ENCODE measurements at places on chromosomes 1 and 21. TPM values are rescaled to one million over a fixed set of nuclear protein-coding genes. Genes with fewer than 3 reads are reported as not detected.

The C1orf115 gene
- total RNA-seq, result 6.2 TPM

The KLHDC9 gene
- total RNA-seq, result 11.8 TPM

The DUSP23 gene
- total RNA-seq, result 40.4 TPM

DNA sequence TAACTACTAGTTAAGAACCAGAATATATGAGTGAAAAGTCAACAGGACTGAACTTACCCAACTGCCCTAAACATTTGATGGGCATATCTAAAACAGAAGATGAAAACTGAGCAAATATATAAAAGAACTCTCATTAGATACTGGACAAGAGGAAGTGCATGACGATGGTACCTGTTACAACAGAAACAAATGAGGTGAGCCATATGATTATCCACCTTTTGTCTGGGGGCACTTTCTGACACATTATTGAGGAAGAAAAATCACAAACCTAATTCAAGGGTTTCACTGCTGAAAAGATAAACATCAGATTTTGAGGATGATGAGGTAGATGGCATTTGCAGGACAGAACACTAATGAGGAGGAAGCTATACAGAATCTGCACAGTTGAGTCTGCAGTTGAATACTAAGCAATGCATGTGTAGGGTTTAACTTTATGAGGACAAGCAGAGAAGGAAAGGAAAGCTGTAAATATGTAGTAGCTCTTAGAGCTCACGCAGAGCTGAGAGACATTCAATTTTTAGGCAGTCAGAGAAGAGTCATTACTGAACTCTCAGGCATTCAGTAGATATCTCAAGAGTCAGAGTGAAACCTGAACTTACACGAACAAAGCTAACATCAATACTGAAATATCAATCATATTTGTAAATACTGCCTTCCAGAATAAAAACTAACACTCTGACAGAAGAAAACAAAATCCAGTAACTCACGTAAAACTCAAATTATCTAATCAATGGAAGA is 262.1 kb downstream of the AKT3 start:
- no peaks in the 10 kb centered on the region for H3K36me3 ChIP-seq
- H3K27ac ChIP-seq, result no peak overlapping the region
- no peaks in the 10 kb centered on the region for H3K27me3 ChIP-seq
- H3K4me1 ChIP-seq, result no peaks in the 10 kb centered on the region

The KCNJ15 gene
- total RNA-seq, result not detected

DNA sequence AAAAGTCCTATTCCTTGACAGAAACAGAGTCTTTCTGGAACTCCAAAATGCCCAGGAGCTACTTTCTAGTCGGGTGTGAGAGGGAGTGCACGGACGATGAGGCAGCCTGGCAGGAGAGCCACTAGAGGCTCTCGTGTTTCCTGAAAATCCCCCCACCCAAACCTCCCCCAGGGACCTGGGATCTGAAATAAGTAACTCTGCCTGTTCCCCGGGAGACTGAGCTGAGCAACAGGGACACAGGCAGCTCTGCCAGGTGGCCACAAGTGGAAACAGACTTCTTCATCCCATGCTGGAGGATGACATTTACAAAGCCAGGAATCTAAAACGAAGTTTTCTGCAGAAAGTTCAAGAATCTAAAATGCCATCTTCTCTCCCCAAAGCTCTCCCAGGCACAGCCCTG is 77.1 kb downstream of the ITPKB start:
- H3K4me3 ChIP-seq, result no peak overlapping the region
- no peaks in the 10 kb centered on the region for H3K36me3 ChIP-seq
- H3K27ac ChIP-seq, result no peak overlapping the region

DNA sequence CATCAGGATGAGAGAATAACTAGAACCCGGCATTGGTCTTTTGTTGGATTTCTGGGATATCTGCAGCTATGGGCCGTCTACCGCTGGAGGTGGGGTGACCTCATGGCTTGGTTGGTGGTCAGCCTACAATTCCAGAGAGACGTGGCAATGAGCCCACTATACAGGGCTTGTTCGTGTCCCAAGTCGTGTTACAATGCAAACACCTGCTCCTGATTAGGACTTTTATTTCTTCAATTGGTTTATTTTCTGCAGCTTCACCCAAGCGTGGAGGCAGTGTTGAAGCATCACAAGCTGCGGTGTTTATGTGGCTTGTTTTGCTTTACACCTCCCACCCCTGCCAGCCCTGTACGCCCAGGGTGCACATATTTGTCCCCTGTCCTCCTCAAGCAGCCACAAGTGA is 211.7 kb upstream of the TMEM51 start:
- no peak for DNase-seq
- no peaks in the 10 kb centered on the region for H3K27me3 ChIP-seq
- peaks cover 49% of the 10 kb centered on the region for H3K4me1 ChIP-seq
- H3K27ac ChIP-seq, result no peak overlapping the region
- no peaks in the 10 kb centered on the region for H3K36me3 ChIP-seq
- no peak overlapping the region for H3K4me3 ChIP-seq

DNA sequence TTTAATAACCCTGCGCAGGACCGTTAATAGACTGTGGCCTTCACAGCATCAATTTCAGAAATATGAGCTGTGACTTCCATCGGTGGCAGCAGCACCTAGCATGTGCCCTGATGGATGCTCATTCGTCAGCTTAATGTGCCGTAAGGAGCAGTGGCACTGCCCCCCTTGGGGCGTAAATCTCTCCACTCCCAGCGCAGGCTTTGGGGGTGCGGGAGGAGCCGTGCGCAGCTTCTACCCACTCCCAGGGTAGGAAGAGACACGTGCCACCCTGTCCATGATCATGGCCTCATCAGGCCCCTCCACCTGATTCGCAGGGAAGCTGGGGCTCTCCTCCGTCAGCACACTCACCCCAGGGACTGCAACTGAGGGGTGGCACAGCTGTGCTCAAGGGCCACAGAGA is 149.5 kb downstream of the NPHP4 start:
- no peaks in the 10 kb centered on the region for H3K27me3 ChIP-seq
- no peak overlapping the region for H3K4me3 ChIP-seq
- H3K36me3 ChIP-seq, result no peaks in the 10 kb centered on the region
- DNase-seq, result no peak
- H3K27ac ChIP-seq, result no peak overlapping the region

The LCK gene
- 0.81 TPM for total RNA-seq

DNA sequence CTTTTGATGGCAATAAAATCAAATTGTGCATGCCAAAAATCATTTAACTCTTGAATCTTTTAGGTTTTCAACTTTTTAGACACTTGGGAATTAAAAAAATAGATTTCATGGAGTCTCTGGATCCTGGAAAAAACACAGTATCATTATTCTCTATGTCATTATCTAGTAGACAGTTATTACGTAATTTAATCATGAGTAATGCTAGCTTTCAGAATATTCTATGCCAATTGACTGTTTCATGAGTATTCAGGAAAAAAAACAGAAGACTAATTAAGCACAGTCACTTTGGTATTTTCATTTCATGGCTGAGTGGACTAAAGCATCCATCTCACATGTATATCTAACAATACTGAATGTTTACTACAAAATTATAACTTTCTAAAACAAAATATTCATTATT is 44.0 kb downstream of the ODF2L start:
- no peaks in the 10 kb centered on the region for H3K4me1 ChIP-seq
- H3K4me3 ChIP-seq, result no peak overlapping the region
- no peak overlapping the region for H3K27ac ChIP-seq
- no peak for DNase-seq
- no peaks in the 10 kb centered on the region for H3K27me3 ChIP-seq

DNA sequence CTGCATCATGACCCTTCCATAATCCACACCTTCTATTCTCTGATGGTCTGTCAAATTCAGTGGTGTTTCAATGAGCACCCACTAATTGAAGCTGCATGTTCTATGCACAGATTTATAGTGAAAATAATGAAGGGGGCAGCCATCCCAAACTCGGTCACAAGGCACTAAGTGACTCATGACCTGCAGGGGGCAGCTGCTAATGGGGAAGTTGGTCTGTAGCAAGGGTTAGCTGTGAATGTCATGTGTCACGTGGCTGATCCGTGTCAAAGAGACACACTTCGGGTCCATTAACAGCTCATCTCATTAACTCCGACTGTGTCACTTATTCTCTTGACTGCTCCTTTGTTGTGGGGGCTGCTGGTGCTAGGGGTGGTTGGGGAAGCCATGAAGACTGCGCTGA is 306.6 kb downstream of the PCP4 start:
- H3K27me3 ChIP-seq, result no peaks in the 10 kb centered on the region
- H3K27ac ChIP-seq, result no peak overlapping the region
- H3K4me1 ChIP-seq, result no peaks in the 10 kb centered on the region
- H3K36me3 ChIP-seq, result no peaks in the 10 kb centered on the region
- no peak for DNase-seq

The ANGPTL3 gene
- not detected for total RNA-seq

DNA sequence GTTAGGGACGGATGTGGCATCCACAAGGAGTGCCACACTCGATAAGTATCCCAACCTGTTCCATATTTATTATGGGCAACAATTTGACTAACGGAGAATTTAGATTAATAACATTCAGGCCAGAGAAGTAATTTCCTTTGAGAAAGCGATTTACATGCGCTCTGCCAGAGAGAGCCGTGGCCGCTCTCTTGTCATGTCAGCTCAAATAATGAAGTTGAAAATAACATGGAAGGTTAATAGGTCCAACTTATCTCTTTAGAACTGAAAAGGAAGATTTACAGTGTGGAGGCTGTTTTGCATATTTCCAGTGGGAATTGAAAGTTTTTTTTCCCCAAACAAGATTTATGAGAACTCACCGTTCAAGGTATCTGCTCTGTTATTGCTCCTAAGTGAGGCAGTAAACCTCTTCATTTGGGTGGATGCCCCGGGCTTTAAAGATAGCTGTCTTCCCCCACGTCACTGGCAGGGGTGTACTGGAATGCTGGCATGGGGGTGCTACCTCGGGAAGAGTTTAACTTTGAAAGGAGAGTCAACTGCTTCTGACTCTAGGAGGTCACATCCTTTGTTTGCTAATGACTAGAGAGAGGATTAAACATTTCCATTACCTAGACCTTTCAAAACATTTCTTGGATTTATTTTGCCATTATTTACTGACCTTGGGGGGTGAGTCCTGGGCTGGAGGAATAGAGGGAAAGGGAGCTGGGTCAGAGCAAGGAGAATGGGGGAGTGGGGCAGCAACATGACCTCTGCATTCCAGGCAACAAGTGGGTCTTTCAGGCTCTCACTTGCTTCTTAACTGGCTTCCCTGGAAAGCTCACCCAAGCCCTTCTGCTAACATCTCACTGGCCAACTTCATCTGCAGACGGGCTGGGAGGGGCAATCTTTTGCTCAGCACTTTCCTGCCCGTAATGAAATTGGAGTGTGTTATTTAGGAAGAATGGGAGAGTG is 204.2 kb downstream of the CAMTA1 start:
- H3K27ac ChIP-seq, result no peak overlapping the region
- no peak overlapping the region for H3K4me3 ChIP-seq
- peaks cover 5% of the 10 kb centered on the region for H3K27me3 ChIP-seq
- DNase-seq, result no peak

The NUDT4B gene
- total RNA-seq, result 10.0 TPM

The CD101 gene
- total RNA-seq, result 1.1 TPM

GRCh38 chr1:181318022-181318857 is 165.1 kb upstream of the CACNA1E start:
- DNase-seq, result no peak
- no peak overlapping the region for H3K27ac ChIP-seq
- H3K27me3 ChIP-seq, result peaks cover 61% of the 10 kb centered on the region
- peaks cover 10% of the 10 kb centered on the region for H3K4me1 ChIP-seq
- no peaks in the 10 kb centered on the region for H3K36me3 ChIP-seq
- H3K4me3 ChIP-seq, result peak overlapping the region; percentile 15

- no peaks in the 10 kb centered on the region for H3K4me1 ChIP-seq
- H3K36me3 ChIP-seq, result no peaks in the 10 kb centered on the region
- no peak for DNase-seq
- no peak overlapping the region for H3K27ac ChIP-seq
- no peaks in the 10 kb centered on the region for H3K27me3 ChIP-seq
These were observed 10.9 kb downstream of the PHACTR4 start for GRCh38 chr1:28380394-28380793.

GRCh38 chr21:45938811-45939520 is 42.6 kb upstream of the COL6A1 start:
- DNase-seq, result no peak
- H3K27ac ChIP-seq, result no peak overlapping the region
- no peaks in the 10 kb centered on the region for H3K36me3 ChIP-seq
- no peaks in the 10 kb centered on the region for H3K27me3 ChIP-seq

The KCND3 gene
- total RNA-seq, result 5.9 TPM

The SLC22A15 gene
- 3.3 TPM for total RNA-seq

DNA sequence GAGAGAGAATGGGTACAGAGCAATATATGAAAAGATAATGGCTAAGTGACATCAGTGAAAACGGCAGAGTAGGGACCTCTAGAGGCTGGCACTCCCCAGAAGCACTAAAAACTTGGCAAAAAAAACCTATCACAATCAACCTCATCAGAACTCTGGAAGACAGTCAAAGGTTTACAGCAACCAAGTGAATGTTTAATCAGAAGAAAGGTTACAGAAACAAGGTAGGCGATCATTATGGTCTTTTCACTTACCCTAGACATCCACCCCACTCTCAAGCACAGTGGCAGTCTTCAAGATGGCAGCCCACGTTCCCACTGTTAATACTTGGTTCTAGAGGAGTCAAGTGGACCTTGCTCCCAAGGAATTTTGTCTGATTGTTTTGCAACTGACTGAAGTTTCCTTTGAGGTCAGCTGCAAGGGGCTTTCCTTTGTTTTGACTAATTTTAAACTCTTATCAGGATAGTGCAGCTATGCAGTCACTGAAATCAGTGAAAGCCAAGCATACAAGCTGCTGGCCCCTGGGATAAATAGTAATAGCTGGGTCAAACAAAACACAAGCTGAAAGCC is 7.2 kb downstream of the KIFAP3 start:
- no peak overlapping the region for H3K27ac ChIP-seq
- H3K36me3 ChIP-seq, result no peaks in the 10 kb centered on the region
- no peaks in the 10 kb centered on the region for H3K27me3 ChIP-seq
- no peak for DNase-seq
- H3K4me1 ChIP-seq, result peaks cover 4% of the 10 kb centered on the region

The SAMD11 gene
- 2.1 TPM for total RNA-seq

- DNase-seq, result peak; percentile 85
- H3K27me3 ChIP-seq, result no peaks in the 10 kb centered on the region
- H3K27ac ChIP-seq, result peak overlapping the region; percentile 96
- H3K4me1 ChIP-seq, result no peaks in the 10 kb centered on the region
- no peaks in the 10 kb centered on the region for H3K36me3 ChIP-seq
These were observed 1.0 kb downstream of the SMYD2 start for GRCh38 chr1:214281720-214282629.

- H3K27me3 ChIP-seq, result no peaks in the 10 kb centered on the region
- H3K27ac ChIP-seq, result no peak overlapping the region
- H3K4me1 ChIP-seq, result no peaks in the 10 kb centered on the region
- no peak for DNase-seq
- H3K4me3 ChIP-seq, result no peak overlapping the region
These were observed 36.9 kb upstream of the HIVEP3 start for GRCh38 chr1:41955461-41956159.

The FNDC5 gene
- 0.66 TPM for total RNA-seq

GRCh38 chr21:43597052-43597451 is 62.2 kb downstream of the HSF2BP start:
- no peak overlapping the region for H3K27ac ChIP-seq
- H3K27me3 ChIP-seq, result no peaks in the 10 kb centered on the region
- DNase-seq, result no peak
- H3K4me1 ChIP-seq, result no peaks in the 10 kb centered on the region
- no peak overlapping the region for H3K4me3 ChIP-seq
- no peaks in the 10 kb centered on the region for H3K36me3 ChIP-seq

Measured in sigmoid colon (tissue), 7 donors.